Stimulated activated CD8-positive, alpha-beta memory T cell treated with anti-CD3 and anti-CD28 coated beads, Interleukin-4, amount 100 ng/mL, for 4 hours (primary cell): ENCODE measurements at places on chromosomes 1 and 21.

GRCh38 chr1:228164561-228165371 is 838 bp upstream of the IBA57 start:
- DNase-seq: no peak

- no peak for DNase-seq
Measured at GRCh38 chr1:219283541-219283940, 109.9 kb downstream of the LYPLAL1 start.

GRCh38 chr1:172723251-172723650 is 64.3 kb downstream of the FASLG start:
- DNase-seq: no peak

- DNase-seq: no peak
Measured at GRCh38 chr21:32112195-32112594, 166.7 kb downstream of the MIS18A start.

- no peak for DNase-seq
Measured at GRCh38 chr1:182484531-182485257, 34.7 kb downstream of the RGSL1 start.

- DNase-seq: no peak
Measured at GRCh38 chr1:86988835-86989234, 74.4 kb downstream of the HS2ST1 start.

GRCh38 chr1:196115646-196116045 is 492.6 kb downstream of the KCNT2 start:
- DNase-seq: no peak

- DNase-seq: no peak
Measured at GRCh38 chr1:58000116-58000515, 546.4 kb downstream of the OMA1 start.

DNA sequence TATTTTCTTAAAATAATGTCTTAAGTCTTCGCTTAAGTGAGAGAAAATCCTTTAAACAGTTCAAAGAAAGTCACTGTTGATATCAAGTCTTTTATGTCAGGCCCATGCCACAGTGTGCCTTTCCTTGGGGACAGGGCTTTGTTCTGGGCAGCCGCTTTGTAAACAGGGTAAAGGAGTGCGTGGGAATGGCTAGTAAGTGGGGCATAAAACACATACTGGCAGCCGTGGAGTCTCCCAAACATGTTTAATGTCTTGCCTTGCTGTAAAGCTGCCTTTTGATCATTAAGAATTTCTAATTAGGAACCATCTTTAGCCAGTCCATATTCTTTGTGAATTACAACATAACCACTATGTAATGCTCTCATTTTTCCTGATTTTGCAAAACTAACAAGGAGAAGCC is 99.7 kb downstream of the PHTF1 start:
- DNase-seq: no peak
